ENCODE measurements at places on chromosomes 3 and 15.

DNA sequence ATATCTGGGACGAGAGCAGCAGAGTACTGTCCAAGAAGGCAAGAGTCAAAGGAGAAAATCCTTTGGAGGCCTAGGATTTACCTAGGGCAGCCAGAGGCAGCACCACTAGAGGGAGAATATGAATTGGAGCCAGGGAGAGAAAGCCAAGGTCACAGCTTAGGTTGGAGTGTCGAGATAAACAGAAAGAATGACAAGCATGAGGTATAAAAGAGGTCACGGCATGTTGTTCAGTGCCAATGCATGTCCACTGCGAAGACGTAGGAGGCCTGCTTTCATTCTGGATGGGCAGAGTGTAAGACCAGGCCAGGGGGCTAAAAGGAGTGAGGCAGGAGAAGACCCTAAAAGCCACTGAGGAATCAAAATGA is 47.2 kb downstream of the THBS1 start:
- DNase-seq = no peak

DNA sequence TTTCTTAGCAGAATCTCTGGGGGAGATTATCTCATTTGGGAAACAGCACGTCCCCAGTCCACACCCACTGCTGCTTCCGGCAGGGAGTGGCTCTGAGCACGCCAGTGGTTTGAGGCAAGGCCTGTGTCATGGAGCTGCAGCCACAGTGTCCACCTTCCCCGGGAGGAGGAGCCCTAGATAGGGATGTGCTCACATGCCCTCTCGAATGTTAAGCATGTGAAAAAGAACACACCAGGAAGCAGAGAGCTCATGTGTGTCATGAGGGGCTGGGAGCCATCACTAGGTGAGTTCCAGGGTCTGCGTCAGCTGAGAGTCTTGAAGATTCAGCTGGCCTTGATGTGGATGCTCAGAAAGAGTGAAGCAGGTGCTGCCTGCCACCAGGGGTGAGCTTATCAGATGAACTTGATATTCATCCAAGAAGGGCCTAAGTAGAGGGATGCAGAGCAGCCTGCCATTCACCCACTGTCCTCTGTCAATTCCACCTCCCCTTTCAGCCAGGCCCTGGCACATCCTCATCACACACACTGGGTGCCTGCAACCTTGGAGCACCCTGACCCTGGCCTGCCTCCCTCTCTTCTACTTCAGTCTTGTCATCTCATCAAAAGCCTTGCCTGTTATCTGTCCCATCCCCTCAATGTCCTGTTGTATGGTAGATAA is 16.3 kb downstream of the ITGA11 start:
- no peak for DNase-seq

GRCh38 chr3:54353546-54353945 is 231.2 kb downstream of the CACNA2D3 start:
- DNase-seq = no peak

- no peak for DNase-seq
Observed at GRCh38 chr15:70575231-70576226, 187.8 kb downstream of the UACA start.

- no peak for DNase-seq
Observed at GRCh38 chr3:44339181-44340057, 853 bp downstream of the TCAIM start.

GRCh38 chr3:123258811-123259420 is 57.2 kb downstream of the SEC22A start:
- no peak for DNase-seq

DNA sequence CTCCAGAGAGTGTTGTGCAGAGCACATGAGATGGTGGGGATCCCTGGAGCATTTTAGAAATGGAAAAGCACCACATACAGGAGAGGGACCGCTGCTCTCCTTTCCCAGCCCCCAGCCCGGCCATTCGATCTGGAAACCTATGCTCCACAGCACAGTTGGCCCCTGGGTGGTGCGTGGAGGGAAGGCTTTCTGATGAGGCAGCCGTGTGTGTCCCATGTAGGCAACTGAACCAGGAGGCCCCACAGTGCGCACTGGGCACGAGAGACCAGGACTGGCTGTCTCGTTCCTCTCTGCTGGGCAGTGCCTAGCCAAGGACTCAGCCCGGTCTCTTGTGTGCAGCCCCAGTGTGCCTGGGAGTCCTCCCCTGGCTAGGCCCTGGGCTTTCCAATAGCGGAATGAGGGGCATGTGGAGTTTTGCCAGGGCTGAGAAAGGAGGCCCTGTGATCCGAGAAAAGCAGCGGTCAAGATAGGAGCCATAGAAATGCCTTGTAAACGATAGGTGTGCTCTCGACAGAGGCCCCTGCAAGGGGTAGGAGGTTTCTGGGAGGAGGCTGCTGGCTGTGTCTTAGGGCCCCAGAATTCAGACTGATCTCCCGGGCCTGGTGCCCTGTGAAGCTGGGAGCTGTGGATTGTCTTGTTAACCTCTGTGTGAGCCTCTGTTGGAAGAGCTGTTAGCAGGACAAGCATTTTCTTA is 39.0 kb downstream of the CHDH start:
- DNase-seq = no peak

- no peak for DNase-seq
Observed at GRCh38 chr3:16229681-16230080, 35.1 kb downstream of the DPH3 start.

DNA sequence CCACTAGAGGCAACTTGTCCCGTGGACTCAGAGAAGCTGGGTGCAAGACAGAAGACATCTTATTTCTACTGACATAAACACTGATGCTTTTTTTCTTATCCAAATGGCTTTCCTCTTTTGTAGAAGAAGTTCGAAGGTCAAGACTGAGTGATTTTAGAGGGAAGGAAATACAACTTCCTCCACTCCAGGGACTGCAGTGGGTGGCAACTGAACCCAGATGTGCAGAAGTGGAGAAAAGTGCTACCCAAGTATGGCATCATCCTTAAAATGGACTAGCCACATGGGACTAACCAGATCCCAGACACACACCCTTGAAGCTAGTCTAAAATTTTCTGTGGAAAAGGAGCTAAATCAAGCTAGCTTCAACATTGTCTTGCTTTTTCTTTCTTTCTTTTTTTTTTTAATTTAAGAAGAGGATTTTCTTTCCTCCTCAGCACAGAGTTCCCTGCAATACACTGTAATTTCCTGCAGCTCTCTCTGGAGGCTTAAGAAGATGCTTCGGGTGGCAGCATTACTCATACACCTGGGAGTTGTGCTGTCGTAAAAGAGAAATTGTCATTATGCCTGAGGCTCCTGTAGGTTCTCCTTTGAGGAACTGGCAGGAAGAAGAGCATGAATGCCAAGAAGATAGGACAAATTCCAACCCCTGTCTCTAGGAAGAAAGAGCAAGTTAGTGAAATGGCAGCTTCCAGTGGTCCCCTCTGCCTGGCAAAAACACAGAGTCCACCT is 3.8 kb upstream of the FRMD4B start:
- DNase-seq = no peak

GRCh38 chr3:143826296-143826695 is 22.0 kb downstream of the SLC9A9 start:
- no peak for DNase-seq

DNA sequence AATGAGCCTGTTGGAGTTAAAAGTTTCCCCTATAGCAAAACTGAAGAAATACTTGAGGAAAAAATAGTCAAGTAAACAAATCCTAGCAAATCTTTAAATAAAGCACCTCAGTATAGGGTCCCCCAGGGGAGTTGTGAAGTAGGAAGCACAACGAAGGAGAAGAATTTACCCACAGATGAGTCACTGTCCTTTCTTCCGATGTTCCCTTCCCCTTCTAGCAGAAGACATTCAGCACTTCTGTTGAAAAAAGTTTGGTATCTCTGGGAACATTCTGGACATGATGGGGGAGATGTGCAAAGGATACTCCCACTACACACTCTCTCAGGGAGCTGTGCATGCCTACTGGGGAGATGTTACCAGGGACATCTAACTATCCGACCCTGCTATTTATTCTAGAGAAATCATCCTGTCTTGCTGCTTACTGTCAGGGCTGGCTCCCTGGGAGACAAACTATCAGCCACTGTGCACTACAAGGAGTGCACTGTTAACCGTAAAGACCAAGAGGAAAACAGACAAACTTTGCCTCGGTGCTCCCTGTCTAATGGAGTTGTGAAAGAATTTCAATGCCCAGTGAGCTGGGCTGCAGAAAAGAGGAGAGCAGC is 93.8 kb downstream of the RFTN1 start:
- no peak for DNase-seq

GRCh38 chr3:190101320-190102011 is 19.2 kb downstream of the P3H2 start:
- DNase-seq = no peak

GRCh38 chr15:99566157-99566897 is 543 bp downstream of the MEF2A start:
- no peak for DNase-seq

DNA sequence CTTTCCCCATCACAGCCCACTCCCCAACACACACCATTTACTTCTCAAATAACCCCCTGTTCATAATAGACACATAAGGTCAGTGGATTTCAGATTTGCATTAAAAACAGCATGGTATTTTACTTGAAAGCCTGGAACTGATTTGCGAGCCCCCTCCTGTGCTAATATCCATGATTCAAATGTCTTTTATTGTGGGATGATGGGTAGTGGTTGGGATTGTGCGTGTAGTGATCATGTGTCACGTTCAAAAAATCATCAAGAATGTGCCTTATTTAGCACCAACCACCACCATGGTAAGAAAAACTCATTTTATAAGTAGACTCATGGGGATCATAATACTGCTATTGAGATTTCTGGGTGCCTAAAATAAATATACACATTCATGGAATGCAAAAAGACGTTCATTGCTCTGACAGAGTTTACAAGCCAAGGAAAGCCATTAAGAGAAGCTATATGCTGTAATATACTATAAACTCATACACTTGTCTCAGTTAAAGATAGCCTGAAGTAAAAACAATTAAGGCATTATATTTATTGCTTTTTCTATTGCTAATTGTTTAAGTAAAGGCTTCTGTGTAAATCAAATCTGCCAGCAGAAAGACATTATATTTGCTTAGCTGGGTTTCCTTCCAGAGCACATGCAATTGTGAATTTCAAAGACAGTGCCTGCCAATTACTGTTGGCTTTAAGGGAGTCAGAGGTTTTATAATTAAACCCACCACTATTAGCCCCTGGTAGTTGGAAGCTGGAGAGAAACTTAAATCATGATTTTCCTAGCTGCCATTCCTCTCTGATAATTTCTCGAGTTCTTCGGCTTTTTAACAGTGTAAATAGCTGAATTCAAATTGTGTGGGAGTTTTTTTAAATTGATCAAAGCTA is 4.0 kb downstream of the TRAT1 start:
- no peak for DNase-seq

GRCh38 chr3:23046536-23046935 is 156.6 kb upstream of the UBE2E2 start:
- DNase-seq = no peak

GRCh38 chr3:41088882-41089281 is 110.4 kb upstream of the CTNNB1 start:
- no peak for DNase-seq

DNA sequence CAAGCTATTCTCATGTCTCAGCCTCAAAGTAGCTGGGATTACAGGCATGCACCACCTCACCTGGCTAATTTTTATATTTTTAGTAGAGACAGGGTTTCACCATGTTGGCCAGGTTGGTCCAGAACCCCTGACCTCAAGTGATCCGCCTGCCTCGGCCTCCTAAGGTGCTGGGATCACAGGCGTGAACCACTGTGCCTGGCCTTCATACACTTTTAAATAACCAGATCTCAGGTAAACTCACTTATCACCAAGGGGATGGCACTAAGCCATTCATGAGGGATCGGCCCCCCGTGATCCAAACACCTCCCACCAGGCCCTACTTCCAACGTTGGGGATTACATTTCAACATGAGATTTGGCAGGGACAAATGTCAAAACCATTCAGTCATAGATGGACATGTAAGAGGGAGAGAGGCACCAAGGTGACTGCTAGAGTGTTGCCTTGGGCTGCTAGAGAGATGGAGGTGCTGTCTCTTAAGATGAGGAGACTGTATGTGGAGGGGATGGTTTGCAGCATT is 13.3 kb upstream of the DOCK3 start:
- DNase-seq = no peak

DNA sequence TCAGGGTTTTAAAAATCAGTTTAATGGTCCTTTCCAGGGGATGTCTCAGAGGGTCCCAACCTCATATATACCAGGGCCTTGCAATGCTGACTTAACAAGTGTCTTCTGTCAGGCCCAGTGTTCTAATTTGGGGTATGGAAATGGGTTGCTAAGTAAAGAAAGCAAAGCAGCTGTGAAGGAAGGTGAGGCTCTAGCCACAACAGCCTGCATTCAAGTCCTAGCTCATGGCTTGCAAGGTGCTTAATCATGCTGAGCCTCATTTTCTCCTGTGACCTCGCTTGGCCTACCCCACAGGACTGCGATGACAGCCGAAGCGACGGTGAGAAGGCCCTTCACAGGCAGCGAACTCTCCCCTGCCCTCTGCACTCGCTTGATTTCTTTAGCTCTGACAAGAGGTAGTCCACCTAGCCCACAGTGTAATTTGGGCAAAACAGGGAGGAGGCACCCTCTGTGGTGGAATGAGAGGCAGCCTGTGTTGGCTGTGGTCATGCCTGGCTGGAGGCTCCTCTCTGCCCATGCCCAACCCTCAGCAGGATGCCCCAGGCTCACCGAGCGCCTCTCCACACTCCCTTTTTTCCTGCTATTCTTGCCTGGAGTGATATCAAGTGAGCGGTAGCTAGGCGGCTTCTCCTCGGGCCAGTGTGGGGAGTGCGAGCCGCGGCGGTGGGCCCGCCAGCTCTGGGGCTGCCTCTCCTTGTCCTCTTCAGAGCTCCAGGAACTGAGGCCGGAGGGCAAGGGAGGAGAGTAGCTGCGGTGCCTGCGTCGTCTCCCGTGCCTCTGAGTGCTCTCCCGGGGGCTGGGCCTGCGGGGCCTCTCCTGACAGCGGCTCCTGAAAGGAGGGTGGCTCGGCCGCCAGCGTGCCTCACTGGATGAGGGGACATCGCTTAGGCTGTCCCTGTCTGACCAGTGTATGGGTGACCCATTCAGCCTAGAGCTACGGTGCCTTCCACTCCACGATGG is 29.2 kb downstream of the ILDR1 start:
- DNase-seq = no peak

All from stimulated activated CD4-positive, alpha-beta T cell treated with anti-CD3 and anti-CD28 coated beads, TNF-alpha, amount 100 ng/mL, for 48 hours (primary cell).